A172 (cell line): ENCODE measurements at places on chromosomes 16 and 17. TPM values are rescaled to one million over a fixed set of nuclear protein-coding genes. Genes with fewer than 3 reads are reported as not detected.

GRCh38 chr16:68451676-68452075 is 3.4 kb upstream of the SMPD3 start:
- DNase-seq: no peak

DNA sequence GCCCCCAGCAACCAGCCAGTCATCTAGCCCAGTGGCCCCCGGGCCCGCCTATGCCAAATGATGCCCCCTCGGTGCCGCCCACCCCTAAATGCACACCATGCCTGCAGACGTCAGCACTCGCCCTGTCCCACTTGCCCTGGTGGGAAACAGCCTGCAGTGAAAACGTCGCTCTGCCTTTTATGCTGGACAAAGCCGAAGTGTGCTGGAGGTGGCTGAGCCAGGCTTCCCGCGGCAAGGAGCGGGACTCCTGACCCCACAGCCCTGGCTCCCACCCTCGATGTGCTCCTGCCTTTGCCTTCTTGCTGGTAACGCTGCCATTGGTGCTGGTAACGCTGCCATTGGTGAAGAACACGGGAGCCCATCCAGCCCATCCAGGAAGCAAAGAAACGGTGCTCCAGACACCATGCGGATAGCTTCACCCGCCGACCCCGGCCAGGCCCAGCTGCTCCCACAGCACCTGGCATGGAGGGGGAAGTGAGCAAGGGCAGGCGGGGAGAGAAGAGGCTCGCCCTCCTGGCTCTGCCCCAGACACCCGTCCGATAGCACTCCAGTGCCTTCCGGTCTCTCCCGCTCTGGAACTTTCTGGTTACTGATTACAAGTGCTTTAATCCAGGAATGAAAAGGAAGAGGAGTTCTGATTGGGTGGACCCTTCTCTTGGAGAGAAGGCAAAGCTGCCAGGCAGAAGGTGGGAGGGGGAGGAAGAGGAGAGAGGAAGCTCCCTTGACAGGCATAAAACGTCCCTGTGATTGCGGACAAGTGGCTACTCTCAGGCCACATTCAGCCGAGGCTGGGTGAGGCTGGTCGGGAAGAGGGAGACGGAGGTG is 4.0 kb upstream of the BAIAP2 start:
- DNase-seq: no peak

The KRTAP2-3 gene
- total RNA-seq: 0.69 and 1.00 TPM in 2 replicates

DNA sequence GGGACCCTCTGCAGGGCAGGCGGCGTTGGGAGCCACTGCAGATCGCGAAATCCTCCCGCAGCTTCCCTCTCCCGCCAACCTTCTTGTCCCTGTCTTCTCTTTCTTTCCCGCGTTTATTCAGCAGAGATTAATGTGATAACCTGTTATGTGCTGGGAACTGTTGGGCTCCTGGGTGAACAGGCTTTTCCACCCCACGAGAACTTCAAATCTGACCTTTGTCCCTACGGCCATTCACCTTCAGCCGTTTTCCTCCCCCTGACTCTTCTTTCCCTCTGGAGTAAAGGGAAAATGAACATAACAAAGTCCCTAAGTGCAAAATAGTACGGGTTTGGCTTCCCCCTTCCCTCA is 15.2 kb upstream of the KPNA2 start:
- DNase-seq: no peak

The FAM20A gene
- not detected in 2 replicates for total RNA-seq

DNA sequence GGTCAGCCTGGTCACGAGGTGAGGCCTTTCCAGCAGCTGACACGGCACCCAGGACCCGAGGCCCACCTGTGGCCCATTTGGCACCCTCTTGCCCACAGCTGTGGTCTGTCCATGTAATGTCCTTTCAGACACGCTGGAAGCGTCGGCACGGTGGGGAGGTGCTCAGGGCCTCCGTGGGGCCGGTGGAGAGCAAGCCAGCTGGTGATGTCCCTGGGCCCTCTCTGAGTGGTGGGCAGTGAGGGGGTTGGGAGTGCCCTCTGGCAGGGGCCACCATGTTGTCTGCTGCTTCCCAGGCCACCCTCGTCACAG is 97.3 kb upstream of the ZNF469 start:
- no peak for DNase-seq

DNA sequence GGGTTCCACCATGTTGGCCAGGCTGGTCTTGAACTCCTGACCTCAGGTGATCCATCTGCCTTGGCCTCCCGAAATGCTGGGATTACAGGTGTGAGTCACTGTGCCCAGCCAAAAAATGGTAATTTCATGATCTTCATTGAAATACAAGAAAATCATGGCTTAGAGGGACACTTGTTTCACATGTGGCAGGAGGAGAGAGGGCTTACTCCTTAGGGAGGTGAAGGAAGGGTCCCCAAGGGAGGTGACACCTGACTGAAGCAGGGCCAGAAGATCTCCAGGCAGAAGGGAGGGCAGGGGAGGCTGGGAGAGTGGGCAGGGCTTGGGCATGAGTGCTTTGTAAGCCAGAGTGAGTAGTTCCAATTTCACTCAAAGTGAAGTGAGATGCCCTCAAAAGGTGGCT is 20.0 kb upstream of the ITGAX start:
- DNase-seq: no peak

- DNase-seq: peak; percentile 99
These were observed 8.2 kb downstream of the TUBG2 start for GRCh38 chr17:42667088-42667951.

- no peak for DNase-seq
These were observed 5.0 kb downstream of the NEUROD2 start for GRCh38 chr17:39602533-39603303.

- no peak for DNase-seq
These were observed 203.3 kb upstream of the TBX2 start for GRCh38 chr17:61196302-61196704.
